Hepatocyte (in vitro differentiated cells): ENCODE measurements at places on chromosomes 7 and 10. TPM values are rescaled to one million over a fixed set of nuclear protein-coding genes. Genes with fewer than 3 reads are reported as not detected.

DNA sequence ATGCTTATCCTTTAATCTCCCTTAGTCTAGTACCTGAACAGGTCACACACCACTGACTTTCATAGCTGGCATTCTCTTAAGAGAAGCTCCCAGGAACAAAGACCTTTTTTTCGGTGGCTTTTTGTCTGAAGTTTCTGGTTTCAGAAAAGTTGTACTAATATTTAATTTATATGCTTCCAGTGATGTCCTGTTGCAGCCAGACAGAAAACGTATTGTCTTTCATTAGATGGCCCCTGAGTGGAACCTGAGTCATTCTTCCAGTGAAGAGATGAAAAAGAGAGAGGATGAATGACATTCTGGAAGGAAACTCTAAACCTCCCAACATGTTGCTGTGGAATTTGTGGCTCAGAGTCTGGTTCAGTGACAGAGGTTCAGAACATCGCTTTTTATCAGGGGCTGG is 274.8 kb upstream of the TAC1 start:
- H3K27me3 ChIP-seq = no peaks in the 10 kb centered on the region
- H3K27ac ChIP-seq = no peak overlapping the region
- H3K4me1 ChIP-seq = no peaks in the 10 kb centered on the region
- H3K36me3 ChIP-seq = no peaks in the 10 kb centered on the region
- H3K4me3 ChIP-seq = no peak overlapping the region

DNA sequence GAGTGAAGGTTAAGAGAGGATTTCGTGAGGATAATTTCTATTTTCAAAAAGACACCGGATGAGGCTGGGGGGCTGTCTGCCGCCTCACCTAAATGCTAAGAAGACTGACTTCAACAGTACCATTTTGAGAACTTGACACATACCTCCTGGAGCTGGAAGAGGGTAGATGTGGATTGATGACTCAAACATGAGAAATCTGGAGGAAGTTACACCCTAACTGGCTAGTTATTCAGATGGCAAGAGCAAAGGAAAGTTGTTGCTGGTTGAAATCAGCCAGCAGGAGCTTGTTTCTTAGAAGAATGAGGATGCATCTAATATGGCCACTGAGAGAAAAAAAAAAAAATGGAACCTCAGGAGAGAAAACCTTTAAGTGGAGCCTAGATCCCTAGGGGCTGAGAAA is 76.2 kb upstream of the KIAA1217 start:
- H3K4me3 ChIP-seq = no peak overlapping the region
- H3K4me1 ChIP-seq = no peaks in the 10 kb centered on the region
- no peaks in the 10 kb centered on the region for H3K27me3 ChIP-seq
- no peaks in the 10 kb centered on the region for H3K36me3 ChIP-seq
- H3K27ac ChIP-seq = no peak overlapping the region

DNA sequence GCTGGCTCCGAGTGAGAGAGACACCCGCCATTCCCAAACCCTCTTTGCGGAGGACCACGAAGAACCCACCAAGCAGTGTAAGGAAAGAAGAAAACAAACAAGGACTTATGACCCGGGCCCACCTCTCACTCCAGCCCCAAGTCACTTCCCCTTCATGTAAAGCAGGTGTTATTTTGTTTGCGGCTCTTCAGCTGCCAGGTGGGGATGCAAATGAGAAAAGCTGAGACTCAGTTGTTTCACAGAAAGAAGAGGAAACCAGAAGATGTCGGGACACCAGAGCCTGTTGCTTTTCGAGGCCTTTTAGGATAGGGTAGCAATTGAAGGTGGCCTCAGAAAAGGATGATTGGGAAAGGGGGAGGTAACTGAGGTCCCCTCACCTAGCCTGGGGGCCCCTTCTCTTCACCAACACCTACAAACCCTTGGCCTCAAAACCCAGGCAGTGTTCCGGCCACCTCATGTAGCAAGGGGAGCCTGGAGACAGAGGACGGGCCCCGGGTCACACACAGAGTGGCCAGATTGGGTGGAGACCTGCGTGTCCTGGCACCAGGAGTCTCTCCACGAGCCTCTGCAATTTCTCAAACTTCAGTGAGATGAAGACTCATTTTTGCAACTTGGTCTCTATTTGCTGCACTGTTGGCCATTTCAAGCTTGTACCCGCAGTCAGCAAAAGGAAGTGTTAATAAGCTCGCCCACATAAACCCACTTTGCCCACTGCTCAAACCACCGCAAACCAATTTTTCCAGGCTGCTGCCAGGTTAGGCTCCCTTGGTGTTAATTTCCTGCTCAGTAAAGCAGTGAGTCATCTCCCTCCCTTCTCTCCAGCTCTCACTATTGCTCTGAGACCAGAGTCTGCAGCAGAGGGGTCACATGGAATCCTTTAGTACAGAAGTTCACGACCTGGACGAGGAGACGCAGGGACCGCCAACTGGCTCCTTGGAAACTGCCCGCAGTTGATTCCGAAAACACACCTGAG is 45.5 kb downstream of the AOC1 start:
- no peak for DNase-seq
- H3K27ac ChIP-seq = no peak overlapping the region
- no peaks in the 10 kb centered on the region for H3K36me3 ChIP-seq
- H3K4me1 ChIP-seq = peaks cover 16% of the 10 kb centered on the region
- no peak overlapping the region for H3K4me3 ChIP-seq

DNA sequence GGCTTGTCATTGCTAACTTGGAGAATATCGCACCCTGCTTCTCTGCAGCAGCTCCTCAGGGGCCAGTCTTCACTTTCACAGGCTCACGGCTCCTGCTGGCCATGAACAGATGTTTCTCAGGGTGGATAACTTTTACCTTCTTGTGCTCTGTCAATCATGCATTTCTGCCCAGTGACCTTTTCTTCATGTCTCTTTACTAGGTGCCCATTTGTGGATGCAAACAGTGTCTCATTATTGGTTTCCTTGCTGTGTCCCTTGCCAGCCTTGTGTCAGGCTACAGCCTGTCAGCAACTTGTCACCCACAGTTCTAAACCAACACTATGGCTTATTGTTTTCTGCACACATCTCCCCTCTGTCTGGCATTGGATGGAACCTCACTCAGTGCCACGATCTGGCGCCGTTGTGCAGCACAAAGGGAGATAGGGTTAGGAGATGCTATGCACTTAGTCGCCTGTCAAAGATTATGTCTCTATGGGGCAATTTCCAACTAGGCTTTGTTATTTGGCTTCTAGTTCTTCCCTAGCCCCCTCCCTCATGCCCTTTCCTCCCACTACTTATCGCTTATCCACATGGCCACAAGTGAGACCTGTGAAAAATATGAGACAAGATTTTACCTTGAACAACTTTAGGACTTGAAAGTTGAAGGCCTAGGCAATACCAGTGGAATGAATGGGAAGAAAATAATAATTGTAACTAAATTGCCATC is 45.7 kb upstream of the NXPH1 start:
- H3K27ac ChIP-seq = peak overlapping the region; percentile 39
- peak; percentile 12 for DNase-seq
- H3K4me3 ChIP-seq = no peak overlapping the region
- H3K36me3 ChIP-seq = no peaks in the 10 kb centered on the region
- peaks cover 11% of the 10 kb centered on the region for H3K4me1 ChIP-seq

- H3K4me3 ChIP-seq = no peak overlapping the region
- H3K4me1 ChIP-seq = no peaks in the 10 kb centered on the region
- DNase-seq = no peak
- no peaks in the 10 kb centered on the region for H3K27me3 ChIP-seq
- no peak overlapping the region for H3K27ac ChIP-seq
Observed at GRCh38 chr10:35103882-35104281, 13.7 kb upstream of the CUL2 start.

GRCh38 chr7:8443576-8444467 is 10.4 kb downstream of the NXPH1 start:
- peaks cover 13% of the 10 kb centered on the region for H3K4me1 ChIP-seq
- DNase-seq = peak; percentile 46
- no peak overlapping the region for H3K27ac ChIP-seq
- peaks cover 75% of the 10 kb centered on the region for H3K27me3 ChIP-seq
- no peak overlapping the region for H3K4me3 ChIP-seq

- H3K27ac ChIP-seq = no peak overlapping the region
- H3K27me3 ChIP-seq = no peaks in the 10 kb centered on the region
- H3K4me3 ChIP-seq = no peak overlapping the region
- no peak for DNase-seq
Observed at GRCh38 chr7:158261362-158262235, 326.0 kb downstream of the PTPRN2 start.

GRCh38 chr10:123559823-123560092 is 106.4 kb upstream of the GPR26 start:
- H3K4me1 ChIP-seq = no peaks in the 10 kb centered on the region
- H3K4me3 ChIP-seq = no peak overlapping the region
- DNase-seq = no peak
- H3K27ac ChIP-seq = no peak overlapping the region
- H3K27me3 ChIP-seq = peaks cover 6% of the 10 kb centered on the region
- no peaks in the 10 kb centered on the region for H3K36me3 ChIP-seq

GRCh38 chr10:116796910-116797513 is 52.3 kb upstream of the ENO4 start:
- peaks cover 13% of the 10 kb centered on the region for H3K27me3 ChIP-seq
- H3K4me1 ChIP-seq = no peaks in the 10 kb centered on the region
- DNase-seq = peak; percentile 90
- H3K27ac ChIP-seq = no peak overlapping the region
- H3K4me3 ChIP-seq = no peak overlapping the region
- H3K36me3 ChIP-seq = no peaks in the 10 kb centered on the region

DNA sequence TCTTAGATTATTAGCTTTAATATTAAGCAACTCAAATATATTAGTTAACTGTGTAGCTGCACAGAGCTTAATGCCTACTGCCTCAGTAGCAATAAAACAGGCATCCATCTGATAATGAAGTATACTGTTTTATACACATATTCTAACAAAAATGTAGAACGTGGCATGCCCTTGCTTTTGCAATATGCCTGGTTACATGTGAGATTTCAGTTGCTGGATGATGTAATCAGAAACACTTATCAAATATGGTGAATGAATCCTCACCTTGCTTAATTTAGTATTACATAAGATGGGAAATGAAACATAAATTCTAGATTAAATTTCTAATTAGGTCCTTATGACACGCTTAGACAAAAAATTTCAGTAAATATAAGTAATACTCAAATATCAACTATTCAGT is 8.0 kb downstream of the DNAJC1 start:
- no peak overlapping the region for H3K4me3 ChIP-seq
- no peak overlapping the region for H3K27ac ChIP-seq
- H3K27me3 ChIP-seq = no peaks in the 10 kb centered on the region

DNA sequence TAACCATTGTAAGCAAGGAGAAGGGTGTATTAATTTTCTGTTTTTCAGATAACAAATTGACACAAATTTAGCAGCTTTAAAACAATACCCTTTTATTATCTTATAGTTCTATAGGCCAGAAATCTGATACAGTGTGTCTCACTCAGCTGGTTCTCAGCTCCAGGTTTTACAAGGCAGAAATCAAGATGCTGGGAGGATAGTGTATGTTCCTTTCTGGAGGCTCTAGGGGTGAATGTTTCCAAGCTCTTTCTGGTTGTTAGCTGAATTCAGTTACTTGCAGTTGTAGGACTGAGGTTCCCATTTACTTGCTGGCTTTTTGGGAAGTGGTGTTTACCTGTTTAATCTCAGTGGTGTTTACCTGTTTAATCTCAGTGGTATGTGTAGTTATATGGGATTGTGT is 125.4 kb downstream of the ADK start:
- H3K36me3 ChIP-seq = no peaks in the 10 kb centered on the region
- DNase-seq = no peak
- no peak overlapping the region for H3K27ac ChIP-seq
- no peak overlapping the region for H3K4me3 ChIP-seq
- H3K27me3 ChIP-seq = no peaks in the 10 kb centered on the region

DNA sequence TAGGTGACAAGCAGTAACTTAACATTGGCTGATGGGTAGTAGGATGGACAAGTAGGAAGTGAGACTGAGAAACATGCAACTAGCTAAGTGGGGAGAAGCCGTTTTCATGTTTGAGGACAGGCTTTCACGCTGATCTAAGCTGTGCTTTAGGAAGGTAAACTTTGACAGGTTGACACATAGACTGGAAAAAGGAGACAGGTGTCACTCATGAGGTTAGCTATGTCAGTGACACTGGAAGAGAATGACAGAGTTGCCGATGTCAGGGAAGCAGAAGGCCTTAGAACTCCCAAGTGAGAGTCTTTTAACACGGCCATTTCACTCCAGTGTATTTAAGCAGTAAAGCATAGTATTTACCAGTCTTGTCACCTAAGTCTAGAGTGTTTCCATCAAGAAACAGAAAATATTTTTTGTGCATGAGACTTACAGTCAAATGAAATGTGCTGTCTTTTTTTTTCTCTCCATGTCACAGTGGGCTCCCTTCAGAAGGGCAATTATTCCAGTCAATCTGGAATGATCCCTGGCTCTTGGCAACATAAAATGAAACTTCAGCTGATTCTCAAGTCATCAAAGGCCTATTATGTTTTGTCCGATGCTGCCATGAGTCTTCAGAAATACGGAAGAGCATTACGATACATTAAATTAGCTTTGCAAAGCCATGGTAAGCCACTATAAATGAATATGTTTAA is 20.6 kb downstream of the EDRF1 start:
- no peaks in the 10 kb centered on the region for H3K4me1 ChIP-seq
- no peaks in the 10 kb centered on the region for H3K36me3 ChIP-seq
- DNase-seq = no peak
- no peak overlapping the region for H3K27ac ChIP-seq
- no peaks in the 10 kb centered on the region for H3K27me3 ChIP-seq

- no peaks in the 10 kb centered on the region for H3K27me3 ChIP-seq
- H3K4me3 ChIP-seq = no peak overlapping the region
- H3K4me1 ChIP-seq = no peaks in the 10 kb centered on the region
- no peak for DNase-seq
- no peak overlapping the region for H3K27ac ChIP-seq
- no peaks in the 10 kb centered on the region for H3K36me3 ChIP-seq
Observed at GRCh38 chr10:122245897-122246296, 25.2 kb upstream of the BTBD16 start.

DNA sequence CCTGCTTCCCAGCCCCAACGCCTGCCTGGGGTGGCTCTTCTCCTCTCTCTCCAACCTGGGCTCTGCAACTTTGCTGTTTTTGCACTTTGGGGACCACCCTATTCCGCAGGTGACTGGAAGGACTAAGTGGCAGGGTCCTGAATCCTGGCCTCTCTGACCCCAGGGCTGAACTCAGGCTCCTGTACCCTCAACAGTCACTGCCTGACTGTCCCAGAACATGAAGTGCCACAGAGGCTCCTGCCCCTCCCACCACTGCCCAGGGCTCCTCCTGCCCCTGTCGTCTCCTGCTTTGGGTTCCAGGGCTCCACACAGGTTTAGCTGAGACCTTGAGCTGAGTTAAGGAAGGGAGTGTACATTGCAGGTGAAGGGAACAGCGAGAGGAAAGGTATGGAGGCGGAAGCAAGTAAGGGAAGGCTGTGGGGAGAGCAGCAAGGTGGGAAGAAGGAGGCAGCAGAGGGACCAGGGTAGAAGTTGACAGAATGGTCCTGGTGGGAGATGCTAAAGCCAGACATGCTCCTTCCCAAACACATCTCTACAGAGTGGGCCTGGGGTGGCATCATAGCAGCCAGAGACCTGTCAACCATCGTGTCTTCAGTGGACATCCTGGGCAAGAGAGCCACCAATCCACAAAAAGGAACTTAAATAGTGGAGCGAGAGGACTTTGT is 5.7 kb upstream of the GRID1 start:
- H3K27me3 ChIP-seq = peaks cover 59% of the 10 kb centered on the region
- H3K36me3 ChIP-seq = no peaks in the 10 kb centered on the region
- H3K4me1 ChIP-seq = peaks cover 3% of the 10 kb centered on the region

ATP6V0E2 gene
- 25.6 and 28.1 TPM in 2 replicates for polyA plus RNA-seq

PON3 gene
- polyA plus RNA-seq = 0.45 and 0.89 TPM in 2 replicates

HABP2 gene
- 48.3 and 55.1 TPM in 2 replicates for polyA plus RNA-seq

PYROXD2 gene
- polyA plus RNA-seq = 11.6 and 13.0 TPM in 2 replicates

PNLIPRP1 gene
- polyA plus RNA-seq = 0.39 TPM in 1 of 2 replicates, not detected in the other

ZNF467 gene
- 15.6 and 21.9 TPM in 2 replicates for polyA plus RNA-seq

FAM13C gene
- polyA plus RNA-seq = 0.73 and 2.2 TPM in 2 replicates

AKR1C8 gene
- 0.19 TPM in 1 of 2 replicates, not detected in the other for polyA plus RNA-seq

RARRES2 gene
- polyA plus RNA-seq = 164 and 187 TPM in 2 replicates

HYAL4 gene
- polyA plus RNA-seq = not detected in 2 replicates

SLC35B4 gene
- polyA plus RNA-seq = 18.8 and 24.1 TPM in 2 replicates

EGR2 gene
- polyA plus RNA-seq = 10.4 and 16.1 TPM in 2 replicates
